ENCODE measurements at places on chromosomes 16 and 17.

- DNase-seq: no peak
These were observed 41.5 kb downstream of the NDEL1 start for GRCh38 chr17:8477171-8477570.

GRCh38 chr17:77696721-77697460 lies 261.6 kb upstream of the TNRC6C start:
- no peak for DNase-seq

GRCh38 chr16:20866801-20867200 lies 33.4 kb downstream of the DCUN1D3 start:
- no peak for DNase-seq

GRCh38 chr17:39738568-39738901 lies 797 bp downstream of the GRB7 start:
- peak; percentile 38 for DNase-seq

GRCh38 chr17:1002412-1002753 lies 5.5 kb downstream of the TIMM22 start:
- no peak for DNase-seq

- DNase-seq: no peak
These were observed 30.8 kb upstream of the CBLN1 start for GRCh38 chr16:49312389-49312985.

DNA sequence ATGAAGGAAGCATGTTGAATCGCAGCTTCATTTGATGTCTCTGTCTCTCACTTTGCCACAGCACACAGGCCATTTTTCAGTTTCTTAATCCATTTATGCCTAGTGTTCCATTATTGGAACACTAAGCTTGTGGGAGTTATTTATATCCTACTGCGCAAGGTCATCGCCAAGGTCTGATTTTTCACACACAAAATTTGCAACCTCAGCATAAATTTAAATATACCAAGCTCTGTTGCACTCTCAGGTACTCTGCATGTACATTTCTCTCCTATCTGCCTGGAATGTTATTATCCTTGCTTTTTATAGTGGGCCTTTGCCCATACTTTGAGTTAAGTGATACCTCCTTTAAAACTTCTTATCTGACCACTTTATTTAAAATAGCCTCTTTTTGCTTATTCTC lies 519.2 kb upstream of the TOM1L1 start:
- no peak for DNase-seq

DNA sequence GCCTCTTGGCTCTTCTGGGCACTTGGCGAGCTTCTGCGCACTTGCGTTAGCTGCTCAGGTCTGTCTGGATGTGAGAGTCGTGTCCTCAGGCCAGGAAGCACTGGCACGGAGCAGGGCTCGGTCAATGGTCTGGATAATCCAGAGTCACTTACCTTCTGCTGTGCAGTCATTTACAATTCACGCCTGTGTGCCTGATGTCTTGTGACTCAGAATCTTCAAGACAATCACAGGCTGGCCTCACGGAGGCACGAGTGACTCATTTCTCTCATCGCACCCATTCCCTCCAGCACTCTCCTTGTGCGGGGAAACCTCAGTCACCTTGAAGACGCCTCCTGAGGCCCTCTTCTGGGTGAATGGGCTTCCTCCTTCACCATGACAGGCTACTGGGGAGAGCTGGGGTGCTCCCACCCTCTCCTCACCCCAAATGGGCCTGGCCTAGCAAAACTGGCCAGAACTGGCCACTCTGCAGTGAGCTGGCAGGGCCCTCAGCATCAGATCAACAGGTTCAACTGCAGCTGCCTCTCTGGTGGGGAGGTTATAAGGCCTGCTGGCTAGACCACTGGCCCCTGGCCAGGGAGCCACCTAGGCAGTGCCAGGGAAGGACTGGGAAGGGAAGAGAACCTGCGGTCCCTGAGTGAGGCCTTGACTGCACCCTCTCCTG lies 1.9 kb upstream of the CAPN15 start:
- peak; percentile 52 for DNase-seq

- no peak for DNase-seq
These were observed 179.3 kb upstream of the CIBAR2 start for GRCh38 chr16:85291302-85292148.

- no peak for DNase-seq
These were observed 486 bp downstream of the ZNF785 start for GRCh38 chr16:30585022-30585399.

- DNase-seq: no peak
These were observed 1.1 kb upstream of the CAPN15 start for GRCh38 chr16:526181-527014.

DNA sequence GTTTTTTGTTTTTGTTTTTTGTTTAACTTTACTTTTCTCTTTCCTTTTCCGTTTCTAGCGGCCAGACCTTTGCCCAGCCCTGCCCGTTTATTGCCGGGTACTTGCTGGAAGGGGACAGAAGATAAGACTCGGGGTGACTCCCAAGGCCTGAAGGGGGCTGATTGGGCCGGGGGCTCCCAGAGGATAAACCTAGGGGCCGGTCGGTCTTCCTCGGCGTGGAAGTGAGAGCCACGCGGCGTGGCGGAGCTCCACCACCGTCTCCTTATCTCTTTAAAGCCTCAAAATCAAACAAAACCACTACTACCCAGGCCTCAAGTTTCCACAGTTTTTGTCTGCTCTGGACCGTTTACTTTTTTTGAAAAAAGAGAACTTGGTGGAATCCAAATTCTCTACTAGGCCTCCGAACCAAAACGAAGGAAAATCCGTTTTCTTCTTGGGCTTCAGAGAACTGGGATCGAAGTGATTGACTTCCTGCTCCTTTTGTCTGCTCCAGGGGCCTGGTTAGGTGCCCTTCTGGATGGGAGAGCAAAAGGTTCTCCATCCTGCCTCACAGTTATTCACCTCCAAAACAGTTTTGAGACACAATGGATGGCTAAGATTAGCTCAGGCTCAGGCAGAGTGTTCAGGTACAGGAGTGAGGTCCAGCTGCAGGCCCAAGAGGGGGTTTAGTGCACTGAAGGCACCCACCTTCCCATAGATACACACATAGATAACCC lies 8.5 kb upstream of the HOXB9 start:
- DNase-seq: no peak

DNA sequence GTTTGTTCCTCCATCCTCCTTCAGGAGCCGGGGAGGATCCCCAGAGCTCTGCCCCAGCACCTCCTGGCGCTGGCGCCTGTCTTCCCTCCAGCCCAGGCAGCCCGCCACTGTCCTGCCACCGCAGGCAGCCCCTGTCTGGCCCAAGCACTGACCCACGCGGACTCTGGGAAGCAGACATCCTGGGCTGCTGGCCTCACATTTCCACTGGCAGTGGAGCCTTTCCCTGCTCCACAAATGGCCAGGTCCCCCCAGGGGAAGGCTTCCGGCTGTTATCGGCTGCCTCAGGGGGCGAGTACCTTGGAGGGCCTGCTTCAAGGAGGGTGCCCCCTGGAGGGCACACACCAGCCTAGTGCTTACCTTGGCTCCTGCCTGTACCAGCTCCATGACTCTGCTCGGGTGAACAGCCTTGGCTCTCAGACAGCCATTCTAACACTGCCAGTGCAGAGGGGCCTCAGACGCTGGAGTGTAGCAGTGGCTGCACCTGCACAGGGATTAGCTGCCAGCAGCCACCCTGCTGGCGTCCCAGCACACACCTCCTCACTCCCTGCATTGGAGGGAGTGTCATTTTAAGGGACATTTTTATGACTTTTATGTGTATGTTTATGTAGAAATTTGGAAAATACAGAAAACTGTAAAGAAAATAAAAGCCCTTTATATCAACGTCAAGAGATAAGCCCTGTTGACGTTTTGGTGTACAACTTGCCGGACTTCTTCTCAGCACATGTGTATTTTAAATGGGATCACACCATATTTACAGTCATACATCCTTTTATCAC lies 21.0 kb downstream of the ACE start:
- DNase-seq: no peak

- DNase-seq: peak; percentile 68
These were observed at the start of gene UNKL for GRCh38 chr16:1414532-1415260. Gene UNKL, minus strand, starts transcription at chr16:1414704. Its CDS starts 13 bp downstream, at chr16:1414691.
